ENCODE measurements at places on chromosomes 12 and 14.

DNA sequence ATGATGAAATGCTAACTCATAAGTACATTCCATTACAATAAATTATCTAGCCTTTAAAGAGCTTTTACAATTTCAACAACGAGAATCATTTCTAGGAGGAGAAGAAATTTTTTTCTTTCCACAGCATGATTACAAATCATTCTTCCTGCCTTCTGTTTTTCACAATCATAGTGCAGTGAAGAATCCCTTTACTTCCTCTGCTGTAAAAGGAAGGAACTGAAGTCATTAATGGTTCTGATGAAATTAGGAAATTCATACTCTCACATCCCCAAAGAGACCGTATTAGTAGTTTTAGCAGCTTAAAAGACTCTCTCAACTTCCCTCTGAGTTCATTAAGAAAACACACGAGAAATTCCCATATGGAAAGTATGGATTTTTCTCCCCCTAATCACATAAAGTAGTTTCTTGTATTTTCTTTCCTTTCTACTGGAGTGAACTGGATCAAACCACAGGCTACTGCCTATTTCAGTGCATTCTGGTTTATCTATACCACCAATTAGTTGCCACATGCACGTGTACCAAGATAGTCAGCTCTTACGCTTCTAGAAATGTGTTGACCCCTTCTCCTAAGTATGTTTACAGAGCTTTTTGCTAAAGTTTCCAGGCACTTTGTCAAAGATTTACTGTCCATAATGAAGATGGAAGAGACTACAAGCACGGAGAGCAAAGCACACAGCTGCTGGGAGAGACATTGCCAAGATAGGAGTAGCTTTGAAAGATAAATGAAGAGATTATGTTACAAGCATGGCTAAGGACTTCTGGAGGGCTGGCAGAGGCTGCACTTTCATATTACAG, 58.9 kb upstream of the KITLG start:
- no peak for DNase-seq

DNA sequence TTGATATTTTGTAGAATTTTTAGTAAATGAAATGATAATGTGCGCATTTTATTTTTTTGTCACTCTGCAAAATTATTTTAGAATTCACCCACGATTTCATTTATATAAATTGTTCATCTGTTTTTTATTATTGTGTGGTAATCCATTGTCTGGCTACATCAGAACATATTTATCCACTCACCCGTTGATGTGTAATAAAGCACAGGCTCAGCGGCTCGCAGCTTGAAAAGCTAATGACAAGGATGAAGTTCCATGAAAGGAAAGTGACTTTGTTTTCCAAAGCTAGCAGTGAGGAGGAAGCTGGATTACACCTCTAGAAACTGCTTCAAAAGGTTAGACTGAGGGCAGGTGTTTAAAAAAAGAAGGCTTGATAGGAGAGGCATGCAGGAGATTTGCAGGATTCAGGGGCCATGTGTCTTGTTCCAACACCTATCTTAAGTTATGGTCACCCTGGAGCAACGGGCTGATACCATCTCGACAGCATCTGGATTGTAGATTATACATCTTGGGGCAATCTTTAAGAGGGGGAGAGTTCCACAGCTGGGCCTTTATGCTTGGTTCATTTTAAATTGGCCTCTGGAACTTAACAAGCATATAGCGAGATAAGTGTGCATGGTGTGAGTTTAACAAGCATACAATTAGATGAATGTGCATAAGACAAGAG, 194.1 kb downstream of the TMTC3 start:
- DNase-seq: no peak

DNA sequence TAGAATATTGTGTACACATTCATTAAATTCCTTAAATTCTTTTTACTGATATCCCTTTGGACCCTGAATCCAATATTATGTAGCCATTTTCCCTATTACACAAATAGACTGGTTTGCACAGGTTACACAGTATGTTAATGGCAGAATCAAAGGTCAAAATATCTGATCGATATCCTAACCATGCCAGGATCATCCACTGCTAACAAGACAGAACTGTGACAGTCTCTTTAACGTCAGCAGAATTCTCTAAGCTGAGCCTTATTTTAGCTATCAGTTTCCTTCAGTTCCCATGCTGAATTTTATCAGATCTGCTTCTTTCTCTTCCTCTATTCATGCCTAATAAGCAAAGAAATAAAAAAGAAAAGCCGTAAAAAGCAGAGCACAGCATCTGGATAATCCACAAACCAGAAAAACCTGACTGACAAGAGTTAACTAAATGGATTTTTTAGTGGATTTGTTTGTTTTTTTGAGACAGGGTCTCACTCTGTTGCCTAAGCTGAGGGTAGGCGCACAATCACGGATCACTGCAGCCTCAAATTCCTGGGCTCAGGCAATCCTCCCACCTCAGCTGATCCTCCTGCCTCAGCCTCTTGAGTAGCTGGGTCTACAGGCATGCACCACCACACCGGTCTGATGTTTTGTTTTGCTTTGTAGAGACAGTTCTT, 130.4 kb downstream of the PAWR start:
- DNase-seq: no peak

DNA sequence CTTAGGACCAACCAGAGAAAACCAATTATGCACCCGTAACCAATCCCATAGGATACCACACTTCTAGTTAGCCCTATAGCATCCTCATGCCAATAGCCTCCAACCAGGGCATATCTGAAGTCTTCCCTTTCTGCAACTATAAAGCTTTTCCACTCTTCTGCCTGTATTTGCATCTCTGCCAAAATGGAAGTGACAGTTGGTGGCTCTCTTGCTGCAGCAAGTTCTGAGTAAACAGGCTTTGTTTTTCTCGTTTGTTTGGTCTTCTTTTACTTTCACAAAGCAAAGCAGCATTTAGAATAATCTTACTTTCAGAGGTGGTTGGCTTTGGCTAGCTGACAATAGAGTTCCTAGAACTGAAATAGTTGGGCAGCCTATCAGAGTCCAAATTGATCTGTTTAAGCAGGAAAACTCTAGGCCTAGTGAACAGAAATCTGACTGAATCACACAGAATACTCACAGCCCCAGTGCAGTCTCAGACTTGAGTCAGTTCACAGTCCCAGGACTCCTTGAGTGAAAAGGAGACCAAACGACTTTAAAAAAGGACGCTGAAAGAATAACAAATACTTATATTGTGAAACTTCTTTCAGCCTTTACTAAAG, 1029.7 kb upstream of the LRFN5 start:
- DNase-seq: no peak

GRCh38 chr12:55843431-55843830, 695 bp upstream of the MMP19 start:
- no peak for DNase-seq

DNA sequence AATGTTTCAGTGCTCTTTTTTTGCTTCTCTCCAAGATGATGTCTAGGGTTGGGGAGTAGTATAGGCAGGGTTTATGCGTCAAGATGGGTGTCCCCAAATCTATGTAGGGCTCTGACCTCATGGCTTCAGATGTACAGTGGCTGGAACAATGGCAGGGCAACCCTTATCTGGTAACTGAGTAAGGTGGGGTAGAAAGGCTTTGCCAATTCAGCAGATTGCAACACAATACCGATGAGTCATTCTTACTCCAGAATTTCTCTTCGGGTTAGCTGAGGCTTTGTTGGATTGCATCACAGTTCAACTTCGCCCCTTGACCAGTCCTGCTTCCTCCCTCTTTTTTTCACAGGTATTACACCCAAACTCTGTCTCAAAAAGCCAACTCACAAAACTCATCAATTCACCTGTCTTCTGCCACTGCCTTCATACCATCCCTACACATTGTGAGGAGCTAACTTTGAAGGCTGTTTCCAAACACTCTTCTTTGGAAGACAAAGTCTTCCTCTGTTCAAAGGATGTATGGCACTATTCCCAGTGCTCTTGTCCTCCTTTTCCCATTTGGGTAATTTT, 190.2 kb upstream of the CNOT2 start:
- no peak for DNase-seq

DNA sequence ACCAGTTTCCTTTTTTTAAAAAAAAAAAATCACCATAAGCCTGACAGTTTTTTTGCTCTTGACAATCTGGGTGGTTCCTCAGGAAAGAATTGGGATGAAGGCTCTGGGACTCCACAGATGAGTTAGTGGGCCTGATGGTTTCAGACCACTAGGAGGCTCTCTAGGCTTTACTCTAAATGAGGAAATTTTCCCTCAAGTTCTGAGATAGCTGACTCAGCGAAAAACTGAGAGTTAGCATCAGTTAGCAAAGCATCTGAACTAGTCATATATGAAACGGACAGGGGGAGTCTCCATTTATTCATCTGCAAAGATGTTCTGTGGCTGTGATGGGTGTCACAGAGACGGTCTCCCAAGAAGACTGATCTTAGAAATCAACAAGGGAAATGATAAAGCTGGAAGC, 314.3 kb upstream of the OR4E1 start:
- DNase-seq: no peak

DNA sequence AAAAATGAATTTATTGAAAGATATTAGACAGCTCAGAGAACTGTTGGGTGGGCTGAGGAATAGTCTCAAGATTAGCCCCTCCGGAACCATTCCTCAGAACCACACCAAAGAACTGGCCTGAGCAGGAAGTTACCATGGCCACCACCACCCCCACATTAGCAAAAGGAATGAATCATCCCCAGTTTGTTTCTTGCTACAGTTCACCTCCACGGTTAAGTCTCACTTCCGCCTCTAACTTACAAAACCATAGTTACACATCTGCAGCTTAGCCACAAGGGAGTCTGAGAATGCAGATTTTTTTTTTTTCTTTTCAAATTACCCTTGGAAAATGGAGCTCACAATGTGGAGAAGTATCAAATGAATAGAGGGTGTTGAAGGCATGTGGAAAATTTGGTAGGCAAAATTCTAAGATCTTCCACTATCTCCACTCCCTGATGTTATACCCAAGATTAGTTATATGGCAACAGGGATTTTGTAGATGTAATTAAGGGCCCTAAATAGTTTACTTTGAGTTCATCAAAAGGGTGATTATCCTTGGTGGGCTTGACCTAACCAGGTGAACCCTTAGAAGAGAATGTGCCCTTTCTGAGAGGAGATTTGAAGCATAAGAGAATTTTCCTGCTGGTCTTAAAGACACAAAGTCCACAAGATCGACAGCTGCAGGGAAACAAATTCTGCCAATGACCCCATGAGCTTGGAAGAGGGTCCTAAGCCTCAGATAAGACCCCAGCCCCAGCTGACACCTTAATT, 129.8 kb upstream of the KRR1 start:
- DNase-seq: no peak

DNA sequence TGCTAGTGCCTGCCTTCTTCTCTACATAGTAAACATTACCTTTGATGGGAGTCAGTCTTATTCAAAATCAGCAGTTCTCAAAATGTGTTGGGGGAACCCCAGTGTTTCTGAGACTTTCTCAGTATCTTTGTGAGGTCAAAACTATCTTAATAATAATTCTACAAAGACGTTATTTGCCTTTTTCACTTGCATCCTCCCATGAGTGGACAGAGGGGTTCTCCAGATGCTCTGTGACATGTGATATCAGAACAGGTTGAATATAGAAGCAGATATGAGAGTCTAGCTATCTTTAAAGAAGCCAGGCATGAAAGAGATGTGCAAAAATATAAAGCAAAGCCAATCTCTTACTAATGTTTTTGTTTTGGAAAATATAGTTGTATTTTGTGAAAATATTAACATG, 144.7 kb downstream of the KTN1 start:
- no peak for DNase-seq
